Heart left ventricle (tissue), 16 donors: ENCODE measurements at places on chromosomes 6 and 20.

- DNase-seq: no peak
Measured at GRCh38 chr20:50996901-50997865, 25.7 kb downstream of the KCNG1 start.

GRCh38 chr20:19310541-19310940 is 98.1 kb downstream of the SLC24A3 start:
- no peak for DNase-seq

- no peak for DNase-seq
Measured at GRCh38 chr6:87822011-87822410, 120.0 kb upstream of the AKIRIN2 start.

GRCh38 chr20:61599541-61599992 is 347.5 kb downstream of the CDH4 start:
- DNase-seq: no peak

- no peak for DNase-seq
Measured at GRCh38 chr20:23570178-23570760, 2.0 kb upstream of the CST9L start.

- DNase-seq: no peak
Measured at GRCh38 chr6:140436023-140436811, 1061.8 kb upstream of the CITED2 start.

DNA sequence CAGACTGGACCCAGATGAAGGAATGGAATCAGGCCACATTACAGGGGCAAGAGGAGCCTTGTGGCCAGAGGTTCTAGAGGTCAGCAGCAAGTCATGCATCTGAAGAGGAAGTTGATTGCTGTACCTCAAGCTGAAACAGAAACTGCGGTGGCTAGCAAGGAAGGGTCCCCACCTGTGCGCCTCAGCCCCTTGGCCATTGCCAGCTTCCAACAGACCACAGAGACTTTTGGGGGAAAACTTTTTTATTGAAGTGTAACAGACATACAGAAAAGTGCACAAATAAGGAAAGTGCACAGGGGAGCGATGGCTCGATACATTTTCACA is 26.8 kb upstream of the SLC9A8 start:
- no peak for DNase-seq

DNA sequence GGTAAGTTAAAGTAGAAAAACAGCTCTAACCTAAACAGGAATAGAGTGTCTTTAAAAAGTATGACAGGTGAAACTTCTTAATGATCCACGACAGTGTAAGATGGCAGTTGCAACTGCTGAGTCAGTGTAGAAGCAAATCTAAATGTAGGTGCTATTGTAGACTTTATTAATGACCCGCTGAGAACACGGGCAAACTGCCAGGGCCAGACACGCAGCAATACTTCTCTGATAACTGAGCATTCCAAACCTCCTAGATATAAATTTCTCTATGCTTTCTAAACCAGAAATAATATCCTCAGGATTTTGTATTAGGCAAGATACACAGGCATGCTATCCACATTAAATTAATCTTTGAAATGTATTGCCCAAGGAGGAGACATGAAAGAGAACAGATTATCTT is 1076.4 kb downstream of the HACE1 start:
- DNase-seq: no peak

DNA sequence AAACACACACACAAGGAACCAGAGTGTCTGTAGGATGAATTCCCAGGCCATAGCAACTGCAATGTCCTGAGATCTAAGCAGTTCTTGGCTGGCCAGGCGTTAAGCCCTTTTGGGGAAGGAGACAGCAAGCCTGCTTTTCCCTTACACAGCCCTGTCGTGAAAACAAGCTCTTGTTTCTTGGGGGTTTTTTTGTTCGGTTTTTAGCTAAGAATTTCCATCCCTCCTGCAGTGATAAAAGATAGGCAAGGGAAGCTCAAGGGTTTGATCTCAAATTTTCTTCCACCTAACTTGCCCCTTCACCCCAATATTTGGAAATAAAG is 1.5 kb downstream of the TNFRSF21 start:
- DNase-seq: no peak

- DNase-seq: no peak
Measured at GRCh38 chr6:144434308-144434990, 149.3 kb downstream of the UTRN start.

- peak; percentile 20 for DNase-seq
Measured at GRCh38 chr20:61609461-61609860, 357.4 kb downstream of the CDH4 start.

DNA sequence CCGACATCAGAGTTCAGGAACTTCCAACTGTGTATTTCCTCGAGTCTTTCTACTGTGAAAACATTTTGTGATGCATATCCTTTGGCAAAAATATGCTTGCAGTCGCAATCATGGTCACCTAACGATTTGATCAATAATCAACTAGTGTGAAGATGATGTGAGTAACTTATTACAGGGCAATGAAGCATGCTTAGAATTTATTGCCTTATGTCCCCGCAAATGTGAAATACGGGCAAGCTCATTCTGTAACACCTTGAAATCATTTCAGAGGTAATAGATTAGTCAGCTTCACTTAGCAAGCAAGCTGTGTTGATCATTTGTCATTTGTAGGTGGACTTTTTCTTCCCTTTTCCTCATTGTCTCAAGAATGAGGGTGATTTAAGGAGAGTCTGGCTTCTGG is 67.9 kb upstream of the DOK5 start:
- DNase-seq: no peak

DNA sequence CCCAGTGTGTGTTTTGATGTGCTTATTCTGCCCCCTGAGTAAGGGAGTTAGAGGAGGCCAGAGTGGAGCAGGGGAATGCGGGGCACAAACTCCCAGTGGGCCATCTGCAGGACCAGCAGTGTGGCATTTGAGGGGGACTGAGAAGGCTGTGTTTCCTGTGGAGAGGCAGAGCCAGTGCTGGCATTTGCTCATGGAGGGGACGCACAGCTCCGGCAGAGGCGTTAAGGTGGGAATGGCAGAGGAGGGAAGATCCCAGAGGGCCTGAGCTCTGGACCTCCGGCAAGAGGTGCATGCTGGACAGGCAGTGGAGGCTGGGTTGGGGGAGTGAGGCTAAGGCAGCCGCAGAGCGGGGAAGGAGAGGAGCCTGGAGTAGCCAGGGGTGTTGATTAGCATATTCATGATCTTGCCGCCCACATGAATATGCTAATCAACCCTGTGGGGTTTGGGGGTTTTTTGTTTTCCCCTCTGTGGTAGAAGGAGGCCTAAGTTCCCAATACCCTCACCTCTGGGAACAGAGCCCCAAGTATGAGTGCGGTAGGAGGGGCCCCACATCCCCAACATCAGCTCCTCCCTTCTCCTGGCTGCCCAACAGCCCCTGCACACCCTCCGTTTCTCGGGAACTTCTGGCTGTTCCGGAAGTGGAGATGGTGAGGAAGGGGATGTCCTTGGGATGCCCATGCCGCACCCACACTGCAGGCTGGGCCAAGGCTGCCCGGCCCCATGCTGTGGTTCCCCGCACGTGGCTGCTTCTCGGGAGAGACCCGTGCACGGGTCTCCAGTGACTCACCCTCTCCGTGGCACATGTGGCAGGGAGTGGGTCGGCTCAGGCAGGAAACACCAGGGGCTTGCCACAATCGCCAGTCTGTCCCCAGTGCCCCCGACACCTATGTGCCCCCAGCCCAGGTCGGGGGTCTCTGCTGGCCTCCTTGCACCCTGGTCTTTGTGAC is 33.8 kb downstream of the DLGAP4 start:
- no peak for DNase-seq

GRCh38 chr6:123550052-123550617 is 86.6 kb downstream of the TRDN start:
- no peak for DNase-seq

- DNase-seq: no peak
Measured at GRCh38 chr6:163398115-163398514, 16.4 kb upstream of the QKI start.

DNA sequence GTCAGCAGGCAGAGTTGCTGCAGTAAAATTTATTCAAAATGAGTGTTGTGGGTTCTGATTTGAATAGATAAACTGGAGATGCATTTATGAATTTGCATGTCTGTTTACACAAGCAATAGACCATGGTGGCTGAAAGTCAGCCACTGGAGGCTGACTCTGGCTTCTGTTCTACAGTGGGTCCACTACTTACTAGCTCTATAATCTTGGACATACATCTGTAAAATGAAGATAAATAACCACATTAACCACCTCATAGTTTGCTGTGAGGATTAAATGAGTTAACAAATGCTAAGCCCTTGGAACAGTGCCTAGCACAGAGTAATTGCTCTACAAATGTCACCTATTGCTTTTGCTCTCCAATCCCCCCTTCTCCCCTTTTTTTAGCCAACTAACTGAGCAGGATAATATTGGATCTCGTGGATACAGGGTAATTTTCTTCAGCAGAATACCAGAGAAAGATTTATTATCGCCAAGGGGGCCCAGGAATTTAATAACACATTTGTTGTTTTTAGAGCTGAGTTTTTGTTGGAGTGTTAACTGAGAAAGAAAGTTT is 1.4 kb upstream of the PM20D2 start:
- DNase-seq: no peak

DNA sequence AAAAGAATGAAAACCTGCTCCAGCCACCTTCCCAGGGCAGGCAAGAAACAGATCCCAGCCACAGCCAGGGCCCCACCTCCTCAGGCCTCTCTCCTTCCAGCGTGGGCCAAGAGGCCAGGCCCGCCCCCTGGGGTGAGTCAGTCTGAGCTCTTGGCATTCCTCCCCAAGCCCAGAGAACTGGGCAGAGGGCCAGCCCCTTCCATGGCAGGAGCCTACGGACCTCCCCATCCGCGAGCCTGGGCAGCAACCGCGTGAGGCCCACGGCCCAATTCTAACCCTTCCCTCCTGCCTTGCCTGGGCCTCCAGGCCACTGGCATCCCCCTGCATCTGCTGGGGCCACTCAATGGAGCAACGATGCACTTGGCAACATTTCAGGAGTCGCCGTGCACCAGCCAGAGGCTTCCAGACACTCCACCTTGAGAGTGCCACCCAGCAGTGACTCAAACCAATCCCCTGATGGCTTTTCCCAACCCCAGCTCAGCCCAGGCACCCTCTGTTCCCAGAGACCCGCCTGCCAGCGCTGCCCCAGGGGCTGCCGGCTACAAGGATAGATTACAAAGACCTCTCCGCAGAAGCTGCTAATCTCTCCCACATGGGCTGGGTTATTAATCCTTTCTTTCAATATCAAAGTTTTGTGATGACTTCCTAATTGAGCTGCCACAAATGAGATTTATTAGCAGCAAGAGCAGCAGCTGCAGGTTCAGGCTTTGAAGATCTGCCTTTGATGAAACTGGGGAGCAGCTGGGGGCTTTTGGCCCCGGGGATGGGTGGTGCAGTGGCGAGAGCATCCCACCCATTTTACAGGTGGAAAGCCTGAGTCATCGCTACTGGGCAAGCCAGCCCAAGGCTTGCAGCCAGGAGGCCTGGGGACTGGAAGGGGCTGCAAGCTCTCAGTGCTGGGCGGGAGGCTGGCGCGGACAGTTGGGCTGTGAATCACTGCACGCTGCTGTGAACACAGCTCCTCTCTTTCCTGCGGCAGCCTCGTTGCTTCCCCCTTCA is 85.7 kb downstream of the NFATC2 start:
- peak; percentile 95 for DNase-seq

DNA sequence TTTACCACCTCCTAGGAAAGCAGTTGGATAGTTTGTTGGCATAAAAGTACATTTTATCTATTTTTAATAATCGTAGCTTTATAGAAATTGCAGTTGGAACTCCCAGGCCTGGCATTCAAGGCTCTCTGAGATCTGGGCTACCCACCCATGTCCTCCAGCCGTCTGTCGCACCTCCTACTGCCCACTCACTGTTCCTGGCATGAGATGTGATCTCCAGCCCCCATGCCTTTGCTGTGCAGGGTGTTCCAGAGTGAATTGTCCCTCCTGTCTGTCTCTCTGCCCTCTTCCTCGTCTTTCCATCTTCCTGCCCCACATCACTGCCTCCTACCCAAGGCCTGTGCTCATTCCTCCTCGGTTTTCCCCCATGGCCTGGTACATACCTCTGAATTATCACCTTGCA is 50.7 kb downstream of the PTPN1 start:
- DNase-seq: no peak

- peak; percentile 67 for DNase-seq
Measured at GRCh38 chr6:43798688-43799444, 28.9 kb downstream of the VEGFA start.

- peak; percentile 66 for DNase-seq
Measured at GRCh38 chr6:158818581-158819212, 471 bp downstream of the EZR start.

DNA sequence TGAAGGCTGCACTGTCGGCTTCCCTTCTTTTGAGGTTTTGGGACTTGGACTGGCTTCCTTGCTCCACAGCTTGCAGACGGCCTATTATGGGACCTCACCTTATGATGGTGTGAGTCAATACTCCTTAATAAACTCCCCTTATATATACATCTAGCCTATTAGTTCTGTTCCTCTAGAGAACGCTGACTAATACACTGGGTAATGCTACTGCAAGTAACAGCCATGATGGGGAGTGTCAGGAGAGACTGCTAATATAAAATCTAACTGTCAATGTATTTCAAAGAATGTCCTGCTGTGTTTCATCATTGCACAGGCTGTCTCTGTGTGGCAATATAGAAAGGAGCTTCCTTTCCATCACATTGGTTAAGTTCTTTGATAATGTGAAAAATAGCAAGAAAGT is 57.7 kb upstream of the UST start:
- DNase-seq: no peak

DNA sequence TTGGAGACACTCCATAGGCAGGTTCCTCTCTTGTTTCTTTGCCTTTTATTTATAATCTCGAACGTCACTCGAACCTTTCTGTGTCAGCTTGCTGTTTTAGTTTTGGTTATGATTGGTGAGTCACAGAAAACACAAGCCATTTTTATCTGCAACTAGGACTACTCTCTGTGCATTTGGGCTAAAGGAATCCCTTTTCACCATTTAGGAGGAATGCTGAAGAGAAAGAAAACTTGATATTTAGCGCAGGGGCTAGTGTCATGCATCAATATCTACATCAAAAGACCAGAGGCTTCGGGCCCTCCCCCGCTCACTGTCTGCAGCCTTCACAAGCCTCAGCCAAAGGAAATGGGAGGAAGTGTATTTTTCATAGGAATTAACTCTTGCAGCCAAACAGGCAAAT is 507.8 kb upstream of the CITED2 start:
- DNase-seq: no peak

DNA sequence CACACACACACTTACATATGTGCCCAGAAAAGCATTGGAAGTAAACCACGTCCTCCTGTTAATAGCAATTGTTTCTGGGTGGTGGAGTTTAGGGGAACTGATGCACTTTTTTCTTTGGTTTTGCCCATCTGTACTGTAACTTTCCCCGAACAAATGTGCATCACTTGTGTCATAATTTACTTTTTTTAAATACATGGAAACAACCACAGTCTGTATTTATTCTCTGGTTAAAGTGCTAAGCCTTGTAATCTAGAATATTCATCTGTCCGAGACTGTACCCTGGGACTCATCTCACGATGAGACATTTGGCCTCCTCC is 61.5 kb upstream of the CD93 start:
- DNase-seq: no peak

GRCh38 chr6:56618050-56618449 is 24.6 kb downstream of the DST start:
- DNase-seq: no peak

GRCh38 chr20:63418617-63419016 is 53.8 kb downstream of the KCNQ2 start:
- no peak for DNase-seq

- DNase-seq: no peak
Measured at GRCh38 chr6:155077784-155078183, 82.7 kb downstream of the TIAM2 start.

GRCh38 chr6:56677559-56677958 is 34.9 kb upstream of the DST start:
- no peak for DNase-seq

- no peak for DNase-seq
Measured at GRCh38 chr6:54050750-54051149, 60.5 kb upstream of the MLIP start.
